NCI-H1092 treated with DMSO at 0.1 percent for 48 hours (cell line): ENCODE measurements at places on chromosomes 13 and 19.

DNA sequence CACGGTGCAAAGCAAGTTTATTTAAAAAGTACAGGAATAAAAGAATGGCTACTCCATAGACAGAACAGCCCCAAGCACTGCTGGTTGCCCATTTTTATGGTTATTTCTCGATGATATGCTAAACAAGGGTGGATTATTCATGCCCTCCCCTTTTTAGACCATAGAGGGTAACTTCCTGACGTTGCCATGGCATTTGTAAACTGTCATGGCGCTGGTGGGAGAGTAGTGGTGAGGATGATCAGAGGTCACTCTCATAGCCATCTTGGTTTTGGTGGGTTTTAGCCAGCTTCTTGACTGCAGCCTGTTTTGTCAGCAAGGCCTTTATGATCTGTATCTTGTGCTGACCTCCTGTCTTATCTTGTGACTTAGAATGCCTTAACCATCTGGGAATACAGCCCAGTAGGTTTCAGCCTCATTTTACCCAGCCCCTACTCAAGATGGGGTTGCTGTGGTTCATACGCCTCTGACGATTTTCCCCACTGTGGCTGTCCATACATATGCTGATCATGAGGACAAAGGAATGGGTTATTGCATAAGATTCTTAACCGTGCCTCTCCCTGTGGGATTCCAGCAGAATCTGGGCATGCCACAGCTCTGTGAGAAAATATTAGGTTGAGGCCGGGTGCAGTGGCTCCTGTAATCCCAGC, 36.9 kb upstream of the ZNF507 start:
- DNase-seq, result no peak

GRCh38 chr19:10998045-10998533, 37.3 kb downstream of the SMARCA4 start:
- DNase-seq, result no peak

DNA sequence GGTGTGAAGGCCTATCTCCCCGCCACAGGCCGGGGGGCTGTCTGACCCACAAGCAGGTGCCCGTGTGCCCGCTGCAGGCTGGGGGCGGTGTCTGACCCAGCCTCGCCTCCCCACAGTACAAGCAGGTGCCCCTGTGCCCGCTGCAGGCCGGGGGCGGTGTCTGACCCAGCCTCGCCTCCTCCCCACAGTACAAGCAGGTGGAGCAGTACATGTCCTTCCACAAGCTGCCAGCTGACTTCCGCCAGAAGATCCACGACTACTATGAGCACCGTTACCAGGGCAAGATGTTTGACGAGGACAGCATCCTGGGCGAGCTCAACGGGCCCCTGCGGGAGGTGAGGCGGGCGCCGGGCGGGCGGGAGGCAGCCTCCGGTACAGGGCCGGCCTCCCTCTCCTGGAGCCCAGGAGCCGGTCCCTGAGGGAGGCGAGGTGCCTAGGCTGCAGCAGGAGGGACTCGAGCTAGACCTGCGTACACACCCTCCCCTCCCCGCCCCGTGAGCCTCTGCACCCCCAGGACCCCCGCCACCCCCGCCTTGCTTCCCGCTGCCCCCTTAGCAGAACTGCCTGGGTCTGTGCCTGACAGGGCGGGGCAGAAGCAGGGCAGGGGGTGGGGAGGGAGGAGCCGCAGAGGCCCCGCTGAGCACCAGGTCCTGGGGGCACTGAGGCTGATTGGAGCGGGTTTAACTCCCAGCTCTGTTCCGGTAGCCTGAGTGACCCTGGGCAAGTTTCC, 20.6 kb downstream of the HCN2 start:
- DNase-seq, result no peak

- peak; percentile 58 for DNase-seq
Observed at GRCh38 chr19:44951179-44952159, 3.7 kb upstream of the CLPTM1 start.

DNA sequence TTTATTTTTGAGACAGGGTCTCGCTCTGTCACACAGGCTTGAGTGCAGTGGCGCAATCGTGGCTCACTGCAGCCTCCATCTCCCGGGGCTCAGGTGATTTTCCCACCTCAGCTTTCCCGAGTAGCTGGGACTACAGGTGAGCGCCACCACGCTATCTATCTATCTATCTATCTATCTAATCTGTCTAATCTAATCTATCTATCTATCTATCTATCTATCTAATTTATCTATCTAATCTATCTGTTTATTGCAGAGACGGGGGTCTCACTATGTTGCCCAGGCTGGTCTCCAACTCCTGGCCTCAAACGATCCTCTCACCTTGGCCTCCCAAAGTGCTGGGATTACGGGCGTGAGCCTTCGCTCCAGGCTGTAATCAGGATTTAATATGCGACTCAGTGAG, 587 bp downstream of the ZNF613 start:
- DNase-seq, result no peak

- no peak for DNase-seq
Observed at GRCh38 chr19:31070146-31071065, 278.8 kb downstream of the TSHZ3 start.

GRCh38 chr19:46728208-46728607, 11.3 kb upstream of the PRKD2 start:
- DNase-seq, result no peak

DNA sequence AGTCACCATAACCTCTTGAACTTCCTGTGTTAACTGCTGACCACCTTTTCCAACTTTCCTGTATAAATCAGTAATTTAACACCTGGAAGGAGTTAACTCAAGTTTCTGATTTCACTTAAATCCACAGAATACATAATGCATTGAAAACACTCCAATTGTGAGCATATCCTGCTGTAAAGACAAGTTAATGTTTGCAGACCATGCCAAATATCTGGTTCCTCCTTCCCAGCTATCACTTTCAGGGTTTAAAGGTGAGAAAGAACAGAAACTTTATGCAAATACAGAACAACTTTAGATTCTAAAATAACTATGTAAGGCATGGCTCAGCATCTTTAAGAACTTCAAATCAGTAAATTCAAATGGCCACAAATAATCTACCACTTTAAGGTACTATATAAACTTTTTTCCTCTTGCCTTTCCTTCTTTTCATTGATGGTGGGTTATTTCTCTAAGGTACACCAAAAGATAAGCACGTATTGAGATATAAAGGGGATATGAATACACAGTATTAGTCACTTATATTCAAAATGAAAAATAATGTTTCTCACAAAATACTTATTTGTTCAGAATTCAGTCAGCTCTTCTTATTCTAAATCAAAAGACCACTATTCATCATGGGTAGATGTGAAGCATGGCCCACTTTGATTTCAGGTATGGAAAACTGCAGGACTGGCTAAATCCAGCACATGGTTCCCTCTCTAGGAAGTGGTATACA, 6.6 kb upstream of the TPTE2 start:
- DNase-seq, result no peak

DNA sequence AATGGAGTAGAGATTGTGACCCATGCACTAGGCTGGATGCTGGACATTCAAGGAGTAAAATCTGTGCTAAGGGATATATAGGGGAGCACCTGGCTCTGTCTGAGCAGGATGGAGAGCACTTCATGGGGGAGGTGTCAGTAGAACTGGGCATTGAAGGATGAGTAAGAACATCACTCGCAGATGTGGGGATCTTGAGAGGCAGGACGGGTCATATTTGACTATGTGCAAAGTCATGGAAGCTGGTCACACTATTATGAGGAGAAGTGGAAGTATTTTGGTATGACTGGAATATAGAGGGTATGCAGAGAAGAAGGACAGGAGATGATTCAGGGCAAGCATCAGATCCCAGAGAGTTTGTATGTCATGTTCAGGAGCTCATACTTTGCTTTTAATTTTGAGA, 62.9 kb upstream of the PCDH8 start:
- DNase-seq, result no peak

DNA sequence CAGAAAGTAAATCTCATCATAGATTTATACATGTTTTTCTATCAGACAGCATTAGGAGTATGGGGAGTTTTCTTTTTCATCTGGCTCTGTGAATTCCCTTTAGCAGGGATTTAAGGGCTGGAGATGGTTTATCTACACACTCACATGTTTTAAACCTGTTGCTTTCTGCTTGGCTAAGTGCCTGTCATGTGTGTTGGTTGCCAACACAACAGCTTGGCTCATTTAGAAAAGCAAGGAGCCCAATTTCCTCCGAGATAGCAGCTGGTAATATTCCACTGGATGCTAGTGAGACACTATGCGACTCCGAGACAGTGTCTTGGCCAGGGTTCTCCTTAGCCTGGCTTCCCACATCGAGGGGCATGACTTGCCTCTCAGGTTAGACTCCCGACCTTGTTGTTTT, 83.3 kb downstream of the KLF5 start:
- peak; percentile 76 for DNase-seq

DNA sequence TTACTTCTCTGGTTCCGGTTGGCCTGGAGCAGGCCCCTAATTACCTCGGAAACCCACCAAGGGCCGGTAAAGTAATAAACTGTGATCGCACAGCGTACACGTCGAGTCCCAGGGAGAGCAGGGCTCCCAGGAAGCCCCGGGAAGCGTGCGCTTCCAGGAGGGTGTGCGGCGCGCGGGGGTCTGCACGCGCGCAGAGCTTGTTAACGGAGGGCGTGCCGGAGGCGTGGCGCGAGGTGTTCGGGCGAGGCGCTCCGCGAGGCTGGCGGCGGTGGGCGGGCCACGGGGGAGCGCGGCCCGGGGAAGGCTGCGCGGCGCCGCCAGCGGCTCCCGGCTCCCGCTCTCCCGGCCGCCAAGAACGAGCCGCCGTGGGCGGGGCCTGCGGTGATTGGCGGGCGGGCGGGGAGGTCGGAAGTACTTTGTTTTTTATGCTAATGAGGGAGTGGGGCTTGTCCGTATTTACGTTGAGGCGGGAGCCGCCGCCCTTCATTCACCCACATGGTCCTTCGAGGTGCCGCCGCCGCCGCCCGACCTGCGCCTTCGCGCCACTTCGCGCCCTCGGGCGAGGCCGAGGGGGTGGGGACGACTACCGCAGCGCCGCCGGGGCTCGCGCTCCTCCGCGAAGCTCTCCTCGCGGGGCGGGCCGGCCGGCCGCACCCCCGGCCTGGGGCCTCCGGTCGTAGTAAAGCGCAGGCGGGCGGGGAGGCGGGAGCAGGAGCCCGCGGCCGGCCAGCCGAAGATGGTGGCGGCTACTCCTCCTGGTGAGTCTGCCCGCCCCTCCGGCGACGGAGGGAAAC, at the start of gene MIR17HG:
MIR17HG (plus strand) TSS at position 486 of the 794 bp plus-strand sequence.
- DNase-seq, result peak; percentile 98

GRCh38 chr13:82758044-82758443, 1124.2 kb downstream of the SLITRK1 start:
- no peak for DNase-seq

GRCh38 chr13:102907886-102908515, 62.2 kb downstream of the ERCC5 start:
- no peak for DNase-seq

DNA sequence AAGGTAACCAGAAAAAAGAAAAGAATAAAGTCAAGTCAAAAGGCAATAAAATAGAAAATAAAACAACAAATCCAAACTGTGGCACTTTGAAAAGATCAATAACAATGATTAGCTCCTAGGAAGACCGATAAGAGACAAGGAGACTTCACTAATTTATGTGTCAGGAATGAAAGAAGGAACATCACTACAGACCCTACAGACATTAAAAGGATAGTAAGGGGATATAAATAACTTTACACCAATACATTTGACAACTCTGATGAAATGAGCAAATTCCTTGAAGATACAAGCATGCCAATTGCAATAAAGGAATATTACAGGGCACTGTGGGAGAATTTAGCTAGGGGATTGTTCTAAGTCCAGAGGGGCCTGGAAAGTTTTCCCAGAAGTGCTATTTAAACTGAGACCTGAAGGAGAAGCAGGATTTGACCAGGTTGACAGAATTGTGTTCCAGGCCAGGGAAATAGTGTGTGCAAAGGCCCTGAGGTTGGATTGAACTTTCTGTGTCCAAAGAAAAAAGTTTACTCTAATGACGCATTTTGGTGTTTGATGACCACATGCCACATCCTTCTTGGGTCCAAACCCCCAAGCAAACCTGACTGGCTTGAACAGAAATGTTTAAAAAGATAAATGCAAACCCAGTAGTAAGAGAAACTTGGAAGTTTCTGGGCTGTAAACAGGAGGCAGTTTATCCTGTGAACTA, 1.6 kb upstream of the C19orf38 start:
- DNase-seq, result no peak

DNA sequence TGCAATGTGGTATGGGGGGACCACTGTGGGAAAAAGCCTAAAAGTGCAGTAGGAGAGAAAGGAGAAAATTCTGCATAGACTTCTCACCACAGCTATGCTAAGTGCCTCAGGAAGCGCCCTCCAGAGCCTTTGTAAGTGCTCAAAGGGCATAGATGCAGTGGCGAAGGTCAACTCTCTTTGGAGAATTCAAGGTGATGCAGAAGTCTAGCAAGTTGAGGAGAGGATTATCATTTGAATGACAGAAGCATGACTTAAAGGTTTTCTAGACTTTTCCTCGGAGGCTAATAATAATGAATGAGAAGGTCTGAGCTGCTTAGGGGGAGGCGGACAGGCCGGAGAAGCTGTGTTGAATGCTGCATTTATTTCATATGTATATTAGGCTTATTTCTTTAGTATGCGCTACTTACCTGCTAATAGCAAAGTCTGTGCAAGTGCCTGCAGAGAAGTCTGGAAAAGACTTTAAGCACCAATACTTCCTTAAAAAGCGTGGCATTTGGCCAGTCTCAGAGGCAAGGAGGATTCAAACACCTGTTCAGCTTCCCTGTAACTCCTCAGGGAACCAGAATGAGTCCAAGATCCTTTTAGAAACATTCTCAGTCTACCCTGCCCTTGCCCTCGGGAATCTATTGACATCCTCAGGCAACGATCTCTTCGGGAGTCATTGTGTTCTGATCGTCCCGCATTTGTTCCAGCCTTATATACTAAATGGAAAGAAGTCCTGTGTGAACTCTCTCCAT, 56.2 kb downstream of the FLT1 start:
- no peak for DNase-seq

GRCh38 chr19:53130506-53130905, 2.2 kb downstream of the ZNF415 start:
- DNase-seq, result no peak

DNA sequence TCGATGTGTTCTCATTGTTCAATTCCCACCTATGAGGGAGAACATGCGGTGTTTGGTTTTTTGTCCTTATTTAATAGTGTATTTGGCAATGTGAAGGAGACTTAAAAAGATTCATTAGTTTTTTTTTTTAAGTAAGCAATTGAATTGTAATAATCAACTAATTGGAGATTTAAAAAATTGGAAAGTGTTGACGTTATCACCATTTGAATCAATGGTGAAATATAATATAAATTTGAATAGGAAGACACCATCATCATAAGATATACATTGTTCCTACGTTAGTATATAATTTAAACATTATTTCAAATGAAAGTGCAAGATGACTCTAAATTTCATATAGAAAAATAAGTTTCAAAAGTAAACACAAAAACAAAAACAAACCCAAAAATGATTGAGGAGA, 2858.1 kb upstream of the PCDH20 start:
- DNase-seq, result no peak

GRCh38 chr19:10784257-10784656, 51.8 kb downstream of the TMED1 start:
- DNase-seq, result no peak
